ENCODE measurements at places on chromosomes 12 and 14.

DNA sequence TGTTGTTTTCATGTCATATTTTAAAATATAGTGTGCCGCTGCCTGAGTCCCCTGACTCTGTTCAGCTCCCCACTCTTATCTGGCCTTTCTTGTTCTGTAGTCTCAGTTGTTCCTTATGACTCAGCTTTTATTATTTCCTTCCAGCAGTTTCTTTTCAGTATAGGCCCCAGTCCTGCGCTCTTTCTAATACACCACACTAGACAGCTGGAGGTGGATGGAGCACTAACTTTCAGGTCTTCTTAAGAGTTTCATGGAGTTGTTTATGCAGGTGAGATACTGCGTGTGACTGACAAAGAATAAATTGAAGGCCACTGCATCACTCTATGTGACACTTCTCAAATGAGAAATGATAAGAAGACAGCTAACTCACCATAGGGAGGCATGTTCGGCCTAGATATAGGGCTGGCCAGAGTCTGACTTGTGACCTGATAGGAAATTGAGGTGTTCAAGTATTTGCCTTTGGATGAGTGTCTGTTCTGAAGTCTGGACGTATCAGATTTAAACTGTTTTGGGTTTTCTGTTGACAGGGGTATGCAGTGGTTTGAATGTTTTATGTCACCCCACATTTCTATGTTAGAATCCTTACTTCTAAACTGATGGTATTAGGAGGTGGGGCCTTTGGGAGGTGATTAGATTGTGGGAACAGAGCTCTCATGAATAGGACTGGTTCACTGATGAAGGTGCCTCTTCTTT is 60.8 kb upstream of the CLMN start:
- DNase-seq = no peak

GRCh38 chr12:24460099-24460498 is 488.8 kb downstream of the BCAT1 start:
- DNase-seq = no peak

- no peak for DNase-seq
These were observed 155.7 kb upstream of the BTG1 start for GRCh38 chr12:92301356-92301755.

DNA sequence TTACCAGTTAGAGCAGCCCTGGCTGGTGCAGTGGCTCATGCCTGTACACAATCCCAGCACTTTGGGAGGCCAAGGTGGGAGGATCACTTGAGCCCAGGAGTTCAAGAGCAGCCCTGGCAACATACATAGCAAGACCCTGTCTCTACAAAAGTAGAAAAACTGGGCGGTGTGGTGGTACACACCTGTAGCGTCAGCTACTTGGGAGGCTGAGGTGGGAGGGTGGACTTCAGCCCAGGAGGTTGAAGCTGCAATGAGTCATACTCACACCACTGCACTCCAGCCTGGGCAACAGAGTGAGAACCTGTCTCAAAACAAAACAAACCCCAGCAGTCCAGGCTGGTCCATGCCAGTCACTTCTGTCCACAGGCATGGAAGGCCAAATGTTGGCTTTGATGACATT is 7.4 kb downstream of the COX14 start:
- no peak for DNase-seq

- DNase-seq = no peak
These were observed 5.3 kb upstream of the HECTD1 start for GRCh38 chr14:31212893-31213292.

- no peak for DNase-seq
These were observed 150.3 kb upstream of the PRKD1 start for GRCh38 chr14:30077946-30078345.

DNA sequence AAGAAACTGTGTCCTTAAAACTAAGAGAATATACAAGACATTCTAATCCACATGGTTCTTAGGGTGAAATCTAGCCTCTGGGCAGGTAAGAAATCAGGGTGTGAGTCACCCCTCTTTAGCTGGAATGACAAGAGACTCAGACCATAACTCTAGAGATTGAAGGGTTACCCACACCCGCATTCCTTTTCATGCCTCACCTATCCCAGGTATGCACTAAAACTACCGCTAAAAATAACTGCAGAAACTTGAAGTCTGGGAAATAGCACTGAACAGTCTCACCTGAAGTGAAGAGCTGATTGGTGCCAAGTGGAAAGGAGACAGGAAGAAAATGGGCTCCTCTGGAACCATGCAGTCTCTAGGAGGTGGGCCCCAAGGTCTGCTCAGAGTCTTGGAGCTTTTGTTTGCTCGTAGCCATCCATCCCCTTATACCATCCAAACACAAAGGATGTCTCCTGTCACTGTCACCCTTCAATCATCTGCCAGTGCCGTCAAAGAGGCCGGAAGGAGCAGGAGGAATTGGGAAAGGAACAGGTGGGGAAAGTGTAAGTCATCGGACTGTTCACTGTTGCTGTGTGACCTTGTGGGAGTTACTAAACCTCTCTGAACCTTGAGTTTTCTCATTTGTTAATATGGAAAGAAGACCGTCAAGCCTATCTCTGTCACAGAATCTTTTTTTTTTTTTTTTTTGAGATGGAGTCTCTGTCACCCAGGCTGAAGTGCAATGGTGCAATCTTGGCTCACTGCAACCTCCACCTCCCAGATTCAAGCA is 22.4 kb downstream of the DDX47 start:
- no peak for DNase-seq

DNA sequence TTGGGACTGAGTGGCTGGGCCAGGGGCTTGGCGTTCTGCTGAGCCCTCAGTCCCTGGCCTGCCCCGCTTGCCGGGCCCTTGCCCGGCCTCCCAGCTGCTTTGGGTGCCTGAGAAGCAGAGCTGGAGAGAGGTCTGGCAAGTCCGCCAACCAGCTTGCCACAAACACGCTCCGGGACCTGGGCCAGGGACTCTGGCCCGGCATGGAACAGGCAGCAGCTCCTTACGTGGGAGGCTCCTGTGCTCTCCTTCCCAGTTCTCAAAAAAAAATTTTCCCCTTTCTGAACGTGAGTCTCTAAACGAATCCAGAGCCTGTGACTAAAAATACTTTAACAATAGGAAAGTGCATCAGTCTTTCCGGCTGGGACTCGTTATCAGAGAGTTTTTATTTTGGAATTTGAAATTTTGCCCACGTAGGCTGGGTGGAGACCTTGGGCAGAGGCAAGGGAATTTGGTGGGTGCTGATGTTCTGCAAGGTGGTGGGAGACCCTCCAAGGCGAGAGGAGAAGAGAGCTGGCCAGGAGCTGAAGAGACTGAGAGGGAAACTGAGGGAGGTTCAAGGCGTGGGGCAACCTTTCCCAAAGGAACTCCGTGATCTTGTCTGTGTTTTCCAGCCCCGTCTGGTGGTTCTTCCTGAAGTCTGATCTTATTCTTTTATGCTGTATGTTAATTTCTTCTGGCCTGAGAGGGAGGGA is 6.8 kb upstream of the NR4A1 start:
- DNase-seq = no peak

DNA sequence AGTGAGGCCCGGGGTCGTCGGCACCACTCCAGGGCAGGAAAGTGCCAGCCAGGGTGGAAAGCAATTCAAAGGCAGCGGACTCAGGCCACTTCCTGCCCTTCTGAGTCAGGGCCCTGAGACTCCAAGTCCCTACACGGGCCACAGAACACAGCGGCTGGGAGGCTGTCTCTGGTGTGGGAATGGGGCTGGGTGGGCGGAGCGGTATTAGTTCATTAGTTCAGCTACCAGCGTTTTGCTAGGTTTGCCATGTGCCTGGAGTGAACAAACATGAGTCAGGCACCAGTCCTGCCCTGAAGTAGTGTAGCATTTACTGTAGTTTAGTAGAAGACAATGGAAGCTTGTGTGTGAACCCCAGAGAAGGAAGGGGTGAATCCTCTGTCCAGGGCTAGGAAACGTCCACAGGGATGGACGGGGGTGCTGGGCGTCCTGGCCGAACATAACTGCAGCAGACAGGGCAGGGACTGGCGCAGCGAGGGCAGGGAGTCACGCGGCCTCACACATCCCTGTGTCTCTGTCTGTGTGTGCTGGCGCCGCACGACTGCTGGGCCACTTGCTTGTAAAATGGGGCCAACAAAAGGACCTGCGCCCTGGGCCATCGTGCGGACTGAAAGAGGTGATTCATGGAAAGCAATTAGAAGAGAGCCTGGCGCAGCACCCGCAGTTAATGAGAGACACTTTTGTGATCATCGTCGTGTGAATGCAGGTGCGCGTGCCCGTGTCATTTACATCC is 186.4 kb upstream of the PRMT8 start:
- DNase-seq = no peak

DNA sequence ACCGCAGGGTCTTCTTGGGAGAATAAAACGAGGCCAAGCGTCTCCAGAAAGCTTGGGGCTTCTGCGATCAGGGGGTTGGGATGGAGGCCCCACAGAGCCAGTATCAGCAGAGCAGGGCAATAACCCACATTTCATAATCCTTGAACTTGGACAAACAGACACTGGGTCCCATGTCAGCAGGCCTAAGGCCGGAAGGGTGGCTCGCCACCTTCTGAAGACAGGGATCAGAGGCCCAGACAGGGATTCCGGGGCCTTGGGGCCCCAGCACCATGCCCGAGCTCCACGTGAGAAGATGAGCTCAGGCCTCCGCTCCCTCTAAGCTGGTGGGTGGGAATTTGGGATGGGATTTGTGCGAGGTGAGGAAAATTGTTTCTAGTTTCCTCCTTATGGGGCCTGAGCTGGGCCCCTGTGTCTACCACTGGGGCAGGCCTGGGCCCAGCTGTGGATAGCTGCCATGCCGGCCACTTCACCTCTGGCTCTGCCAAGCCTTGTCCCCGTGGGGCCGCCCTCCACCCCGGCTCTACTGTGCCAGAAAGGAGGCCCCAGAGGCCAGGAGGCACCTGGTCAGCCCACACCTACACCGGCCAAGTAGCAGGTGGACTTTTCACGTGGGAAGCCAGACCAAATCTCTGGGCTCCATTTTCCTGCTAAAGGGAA is 67.2 kb upstream of the DLK1 start:
- no peak for DNase-seq

DNA sequence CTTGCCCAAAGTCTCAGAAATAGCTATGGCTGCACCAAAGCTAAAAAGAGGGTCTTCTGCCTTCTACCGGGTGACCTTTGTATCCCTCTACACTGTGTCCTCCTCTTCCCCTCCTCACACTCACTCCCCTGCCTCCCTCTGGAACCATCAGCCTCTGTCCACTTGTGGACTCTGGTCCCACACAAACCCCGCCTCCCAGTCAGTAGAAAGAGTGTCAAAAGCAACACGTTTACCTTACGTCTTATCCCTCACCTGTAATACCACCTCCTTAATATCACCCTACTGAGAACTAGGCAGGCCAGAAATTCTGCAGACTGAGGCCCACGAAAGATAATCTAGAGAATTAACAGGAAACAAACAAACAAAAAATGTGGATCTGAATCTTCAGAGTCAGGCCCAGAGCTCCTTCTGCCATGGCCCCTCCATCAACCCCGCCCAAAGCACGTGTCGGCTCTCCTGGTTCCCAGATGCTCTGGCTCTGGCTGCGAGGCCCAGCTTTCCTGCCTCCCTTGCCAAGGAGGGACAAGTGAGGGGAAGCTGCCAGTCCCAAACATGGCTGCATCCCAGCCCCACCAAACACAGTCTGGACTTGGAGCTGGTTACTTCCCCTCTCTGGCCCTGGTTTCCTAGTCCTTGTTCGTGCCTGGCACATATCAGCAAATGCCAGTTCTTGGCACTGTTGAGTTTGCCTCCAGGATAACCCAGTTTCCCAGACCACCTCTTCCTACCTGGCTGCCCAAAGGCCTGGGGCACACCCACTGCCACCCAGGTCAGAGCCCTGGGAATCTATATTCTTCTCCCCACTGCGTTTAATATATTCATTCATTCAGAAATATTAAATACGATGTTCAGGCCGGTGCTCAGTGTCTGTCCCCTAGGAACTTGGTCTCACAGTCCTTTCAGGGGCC is 2.7 kb downstream of the ACTN1 start:
- DNase-seq = no peak

DNA sequence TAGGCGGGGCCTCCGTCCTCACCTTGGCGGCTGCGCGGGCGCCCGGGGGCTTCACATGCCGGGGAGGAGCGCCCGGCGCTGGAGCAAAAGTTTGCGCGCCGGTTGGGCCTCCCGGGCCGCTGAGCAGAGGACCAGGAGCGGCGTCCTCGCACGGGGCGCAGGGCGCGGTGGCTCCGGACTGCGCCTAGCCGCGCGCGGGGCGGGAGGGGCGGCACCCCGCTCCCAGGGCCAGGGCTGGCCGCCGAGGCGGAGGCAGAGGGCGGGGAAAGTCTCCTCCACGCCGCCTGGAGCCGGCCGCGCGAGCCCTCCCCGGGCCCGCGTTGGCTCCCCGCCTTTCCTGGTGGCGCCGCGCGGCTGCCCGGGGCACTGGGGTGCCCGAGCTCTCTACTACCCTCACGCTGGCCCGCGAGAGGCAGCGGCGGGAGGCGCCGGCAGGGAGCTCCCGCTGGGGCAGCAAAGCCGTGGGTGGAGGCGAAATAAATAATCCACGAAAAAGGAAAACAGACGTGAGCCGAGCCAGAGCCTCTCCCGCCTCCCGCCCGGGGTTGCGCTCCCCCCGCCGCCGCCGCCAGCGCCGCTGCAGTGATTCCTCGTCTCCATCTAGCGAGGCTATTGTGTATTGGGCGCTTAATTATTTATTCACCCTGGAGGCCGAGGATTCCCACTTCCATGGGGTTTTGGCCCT is 400 bp upstream of the PRIMA1 start:
- no peak for DNase-seq

- DNase-seq = no peak
These were observed 77.8 kb downstream of the FERMT2 start for GRCh38 chr14:52873065-52873464.

DNA sequence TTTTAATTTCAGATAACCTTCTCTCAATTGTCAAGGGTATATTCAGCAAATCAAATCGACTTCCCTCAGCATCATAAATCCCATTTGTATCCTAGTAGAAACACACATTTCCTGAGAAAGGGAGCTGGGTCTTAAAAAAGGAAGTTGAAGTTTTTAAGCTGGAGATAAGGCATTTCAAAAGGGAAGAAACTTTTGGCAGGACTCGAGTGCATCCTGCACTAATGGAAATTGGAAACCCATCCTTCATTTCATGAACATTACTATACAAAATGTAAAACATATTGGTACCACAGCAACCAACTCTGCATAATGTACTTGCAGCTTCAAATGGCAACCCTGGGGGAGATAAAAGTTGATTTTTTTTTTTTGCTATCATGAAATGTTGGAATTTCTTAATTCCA is 23.7 kb upstream of the TMCC3 start:
- no peak for DNase-seq

DNA sequence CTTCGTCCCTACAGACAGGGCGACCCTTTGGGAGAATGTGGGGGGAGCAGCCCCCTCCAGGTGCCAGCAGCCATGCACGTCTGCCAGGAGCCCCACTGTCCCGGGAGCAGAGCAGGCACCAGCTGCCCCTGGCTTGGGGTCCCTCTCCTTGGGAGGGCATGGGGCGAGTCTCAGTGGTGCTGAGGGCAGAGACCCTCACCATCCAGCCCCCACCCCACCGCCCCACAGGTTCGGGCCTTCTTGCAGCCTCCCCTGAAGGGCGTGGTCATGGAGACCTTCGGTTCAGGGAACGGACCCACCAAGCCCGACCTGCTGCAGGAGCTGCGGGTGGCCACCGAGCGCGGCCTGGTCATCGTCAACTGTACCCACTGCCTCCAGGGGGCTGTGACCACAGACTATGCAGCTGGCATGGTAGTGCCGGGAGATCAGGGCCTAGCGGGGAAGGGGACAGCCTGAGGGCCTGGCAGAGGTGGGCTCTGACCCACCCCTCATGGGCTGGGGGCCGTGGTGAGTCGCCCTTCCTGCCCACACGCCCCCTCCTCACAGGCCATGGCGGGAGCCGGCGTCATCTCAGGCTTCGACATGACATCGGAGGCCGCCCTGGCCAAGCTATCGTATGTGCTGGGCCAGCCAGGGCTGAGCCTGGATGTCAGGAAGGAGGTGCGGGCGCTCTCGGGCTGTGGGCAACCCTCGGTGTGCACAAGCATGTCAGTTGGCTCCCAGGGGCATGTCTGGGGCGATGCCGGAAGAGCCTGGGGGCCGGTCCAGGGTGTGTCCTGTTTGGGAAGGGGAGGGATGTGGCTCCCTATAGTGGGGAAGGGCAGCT is 18.8 kb downstream of the ASPG start:
- DNase-seq = no peak

Data from activated CD4-positive, alpha-beta T cell treated with anti-CD3 and anti-CD28 coated beads, Interleukin-2, Interleukin-6, amounts not matched to agents 100 ng/mL and 50 ng/mL, durations not matched to agents 16 hours and 8 hours (primary cell).